ENCODE measurements at places on chromosomes 2 and 18.

DNA sequence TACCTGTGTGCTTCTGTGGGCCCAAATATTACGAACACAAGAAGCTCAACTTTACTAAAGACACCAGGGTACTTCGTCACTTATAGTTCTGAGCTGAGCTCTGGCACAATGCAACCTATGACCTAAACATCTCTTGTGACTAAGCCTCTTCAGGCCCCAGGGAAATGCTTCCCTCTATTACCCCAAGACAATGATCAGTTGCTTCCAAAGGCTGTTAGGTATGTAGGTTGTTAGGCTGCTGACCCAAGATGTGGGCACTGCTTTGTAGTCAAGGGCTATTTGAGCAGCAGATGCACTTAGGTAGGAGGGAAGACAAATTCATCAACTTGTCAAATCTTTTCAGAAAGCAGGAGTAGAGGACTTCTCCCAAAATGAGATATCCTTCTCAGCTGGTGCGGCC, 640.1 kb downstream of the EPHA4 start:
- no peak for DNase-seq

DNA sequence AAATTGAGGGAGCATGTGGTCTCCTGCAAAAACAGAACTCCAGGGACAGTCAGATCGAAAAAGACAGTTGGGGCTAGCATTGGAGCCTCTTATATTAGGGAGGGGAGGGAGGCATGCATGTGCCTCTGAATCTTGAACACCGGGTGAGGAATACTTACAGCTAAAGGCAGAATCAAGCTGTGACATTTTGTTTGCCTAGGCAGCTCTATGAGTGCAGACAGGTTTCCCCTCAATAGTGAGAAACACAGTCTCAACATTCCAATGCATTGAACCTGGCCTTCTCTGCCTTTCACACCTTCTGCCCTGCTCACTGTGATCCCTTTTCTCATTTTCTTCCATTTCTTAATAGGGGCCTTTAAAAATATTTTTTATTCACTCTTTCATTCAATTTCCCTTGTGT, 140.4 kb downstream of the THSD7B start:
- no peak for DNase-seq

DNA sequence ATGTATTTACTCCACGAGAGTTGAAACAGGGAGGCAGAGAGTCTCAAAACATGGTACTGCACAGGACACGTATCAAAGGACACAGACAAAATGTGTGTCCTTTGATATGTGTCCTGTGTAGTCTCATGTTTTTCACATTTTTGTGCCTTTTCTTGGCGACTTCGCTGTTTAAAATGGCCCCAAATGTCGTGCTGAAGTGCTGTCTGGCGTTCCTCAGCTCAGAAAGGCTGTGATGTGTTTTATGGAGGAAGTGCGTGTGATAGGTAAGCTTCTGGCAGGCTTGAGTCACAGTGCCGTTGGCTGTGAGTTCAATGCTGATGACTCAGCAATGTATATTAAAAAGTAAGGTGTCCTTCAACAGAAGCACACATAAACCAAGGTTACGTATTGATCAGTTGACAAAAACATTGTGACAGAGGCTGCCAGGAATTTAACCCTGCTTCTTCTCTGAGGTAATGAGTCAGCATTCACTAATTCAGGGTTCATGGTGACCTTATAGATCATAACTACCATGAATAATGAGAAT, 78.2 kb downstream of the DYSF start:
- DNase-seq = no peak

DNA sequence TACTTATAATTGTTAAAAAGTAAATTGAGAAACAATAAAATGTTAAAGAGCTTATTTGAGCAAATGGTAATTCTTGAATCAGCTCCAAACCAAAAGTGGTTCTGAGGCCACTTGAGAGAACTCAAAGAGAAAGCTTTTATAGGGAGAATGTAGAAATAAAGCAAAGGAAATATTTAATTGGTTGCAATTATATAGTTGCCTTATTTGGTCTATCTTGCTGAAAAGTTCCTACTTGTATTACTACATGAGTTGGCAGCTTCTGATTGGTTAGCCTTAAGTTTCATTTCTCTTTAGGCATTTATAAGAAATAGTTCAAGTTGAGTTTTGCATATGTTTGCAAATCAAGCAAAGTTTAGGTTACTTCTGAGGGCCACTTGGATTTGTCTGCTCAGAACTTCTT, 38.1 kb downstream of the SCN2A start:
- DNase-seq = no peak

DNA sequence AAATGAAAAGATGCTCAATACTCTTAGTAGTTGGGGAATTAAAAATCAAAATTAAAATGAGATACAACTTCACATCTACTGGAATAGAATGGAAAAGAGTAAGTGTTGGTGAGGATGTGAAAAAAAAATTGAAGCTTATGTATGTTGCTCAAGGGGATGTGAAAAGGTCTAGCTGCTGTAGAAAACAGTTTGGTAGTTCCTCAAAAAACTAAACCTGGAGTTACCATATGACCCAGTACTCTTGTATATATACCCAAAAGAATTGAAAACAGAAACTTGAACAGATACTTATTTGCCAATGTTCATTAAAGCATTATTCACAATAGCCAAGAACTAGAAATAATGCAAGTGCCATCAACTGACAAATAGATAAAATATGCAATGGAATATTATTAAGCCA, 208.4 kb downstream of the FIGN start:
- DNase-seq = no peak

DNA sequence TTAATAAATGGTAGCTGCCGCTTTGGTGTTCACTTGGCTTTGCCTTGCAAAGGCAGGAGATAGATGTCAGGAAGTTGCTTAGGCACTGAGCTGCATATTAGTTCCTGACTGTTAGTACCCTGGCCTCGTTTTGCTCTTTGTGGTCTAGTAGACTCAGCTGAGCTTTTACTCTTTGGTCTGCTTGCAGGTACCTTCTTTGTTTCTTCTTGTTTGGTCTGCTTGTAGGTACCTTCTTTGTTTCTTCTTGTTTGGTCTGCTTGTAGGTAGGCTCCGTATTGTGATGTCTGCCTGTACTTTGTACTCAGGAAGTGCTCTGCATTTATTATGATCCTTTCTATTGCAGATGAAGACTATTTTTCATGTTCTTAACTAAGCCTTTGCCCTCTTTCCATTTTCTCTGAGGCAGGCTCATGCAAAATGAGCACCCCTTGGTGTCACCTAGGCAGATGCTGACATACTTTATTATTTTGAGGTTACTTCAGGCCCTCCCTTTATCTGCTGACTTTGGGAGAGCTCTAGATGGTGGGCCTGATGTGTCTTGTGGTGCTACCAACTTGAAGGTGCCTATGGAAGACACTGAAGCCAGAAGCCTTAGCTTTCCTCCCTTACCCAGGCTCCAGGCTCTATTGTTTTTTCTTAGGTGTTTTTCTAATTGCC, 6.0 kb downstream of the RPIA start:
- DNase-seq = no peak

DNA sequence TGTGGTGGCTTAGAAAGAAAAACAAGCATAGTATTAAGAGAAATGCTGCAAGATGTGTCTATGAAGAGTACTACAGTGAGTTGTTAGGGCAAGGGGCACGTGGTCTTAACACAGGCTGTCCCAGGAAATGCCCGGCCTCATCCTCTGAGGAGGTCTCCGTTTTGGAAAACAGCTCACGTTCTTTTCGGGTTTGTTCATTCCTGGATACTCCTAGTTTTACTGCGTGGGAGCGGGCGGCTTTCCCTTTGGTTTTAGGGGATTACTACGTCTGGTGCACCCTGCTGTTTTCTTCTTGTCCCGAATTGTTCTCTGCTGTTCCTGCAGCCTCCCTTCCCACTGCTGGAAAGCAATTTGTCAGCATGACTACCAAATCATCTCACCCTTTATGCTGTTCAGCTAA, 55.5 kb upstream of the RAB6D start:
- DNase-seq = no peak

DNA sequence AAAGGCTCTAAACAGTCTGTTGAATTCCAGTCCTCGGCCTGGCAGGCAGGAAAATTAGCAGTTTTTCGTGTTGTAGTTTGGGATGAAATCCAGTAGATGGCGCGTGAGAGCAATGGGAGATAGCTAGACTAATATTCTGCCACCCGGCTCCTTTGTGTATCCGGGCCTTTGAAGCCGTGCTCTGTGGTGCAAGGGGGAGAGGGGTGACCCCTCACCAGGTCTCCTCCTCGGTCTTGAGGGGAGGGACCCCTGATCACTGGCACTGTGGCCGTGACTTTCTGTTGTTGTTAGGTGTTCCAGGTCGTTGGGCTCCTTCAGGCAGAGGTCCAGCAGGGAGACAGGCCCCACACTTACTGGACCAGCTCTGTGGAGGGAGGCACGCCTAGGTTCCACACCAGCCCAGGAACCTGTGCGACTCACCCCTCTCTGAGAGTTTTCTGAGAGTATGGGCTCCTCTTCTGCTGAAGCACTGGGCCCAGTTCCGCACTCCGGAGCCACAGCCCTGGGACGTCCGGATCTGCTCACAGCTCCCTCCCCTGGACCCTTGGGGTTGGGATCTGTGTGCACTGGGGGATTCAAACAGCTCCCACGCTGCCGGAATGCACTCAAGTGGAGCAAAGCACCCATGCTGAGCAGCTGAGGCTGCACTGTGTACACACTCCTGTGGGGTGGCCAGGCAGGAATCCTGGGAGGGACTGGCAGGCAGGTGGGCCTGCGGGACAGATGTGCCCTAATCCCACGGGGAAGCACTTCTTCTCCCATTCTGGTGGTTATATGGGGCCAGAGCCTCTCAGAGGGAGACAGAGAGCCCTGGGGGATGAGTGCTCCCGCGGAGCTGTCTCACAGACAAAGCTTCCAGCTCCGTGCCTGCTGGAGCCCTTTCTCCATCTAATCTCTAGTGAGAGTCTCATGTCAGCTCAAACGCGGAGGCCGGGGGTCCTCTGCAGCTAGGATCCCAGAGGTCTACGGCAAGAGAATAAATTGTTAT, 8.8 kb downstream of the GKN2 start:
- peak; percentile 67 for DNase-seq

DNA sequence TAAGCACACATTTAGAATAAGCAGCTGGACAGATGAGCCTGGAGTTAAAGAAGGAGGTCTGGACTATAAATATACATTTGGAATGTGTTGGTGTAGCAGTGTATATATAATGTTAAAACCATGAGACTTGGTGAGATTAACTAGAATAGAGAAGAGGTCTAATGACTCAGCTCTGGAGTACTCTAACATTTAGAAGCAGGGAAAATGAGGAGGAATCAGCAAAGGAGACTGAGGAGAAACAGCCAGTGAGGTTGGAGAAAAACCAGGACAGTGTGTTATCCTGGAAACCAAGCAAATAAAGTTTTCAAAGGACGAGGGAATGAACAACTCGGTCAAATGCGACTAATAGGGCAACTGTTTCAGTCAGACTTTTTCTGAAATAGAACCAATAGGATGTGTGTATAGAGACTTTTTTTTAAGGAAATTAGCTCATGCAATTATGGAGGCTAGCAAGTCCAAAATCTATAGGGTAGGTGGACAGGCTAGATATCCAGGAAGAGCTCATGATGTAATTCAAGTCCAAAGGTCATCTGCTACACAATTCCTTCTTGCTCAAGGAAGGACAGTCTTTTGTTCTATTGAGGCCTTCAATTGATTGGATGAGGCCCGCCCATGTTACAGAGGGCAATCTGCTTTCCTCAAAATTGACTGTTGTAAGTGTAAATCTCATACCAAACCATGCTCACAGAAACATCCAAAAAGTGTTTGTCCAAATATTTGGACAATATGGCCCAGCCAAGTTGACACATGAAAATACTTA, 10.8 kb upstream of the SESTD1 start:
- no peak for DNase-seq

DNA sequence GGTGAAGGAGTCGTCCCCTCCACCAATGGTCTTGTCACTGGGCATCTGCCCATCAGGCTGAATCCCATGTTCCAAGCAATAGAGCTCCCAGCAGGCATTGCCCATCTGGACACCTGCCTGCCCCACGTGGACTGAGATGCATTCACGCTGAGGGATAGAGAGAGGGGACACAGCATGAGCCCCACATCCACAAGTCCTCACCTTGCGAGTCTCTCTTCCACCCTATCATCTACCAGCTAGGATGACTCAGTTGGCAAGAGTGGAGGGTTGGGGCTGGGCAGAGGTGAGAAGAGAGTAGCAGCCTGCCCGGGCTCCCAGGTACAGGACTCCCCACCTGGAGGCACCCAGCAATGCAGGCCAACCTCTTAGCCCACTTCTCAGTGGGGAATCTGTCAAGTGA, 959 bp upstream of the TUBA4B start:
- DNase-seq = no peak

DNA sequence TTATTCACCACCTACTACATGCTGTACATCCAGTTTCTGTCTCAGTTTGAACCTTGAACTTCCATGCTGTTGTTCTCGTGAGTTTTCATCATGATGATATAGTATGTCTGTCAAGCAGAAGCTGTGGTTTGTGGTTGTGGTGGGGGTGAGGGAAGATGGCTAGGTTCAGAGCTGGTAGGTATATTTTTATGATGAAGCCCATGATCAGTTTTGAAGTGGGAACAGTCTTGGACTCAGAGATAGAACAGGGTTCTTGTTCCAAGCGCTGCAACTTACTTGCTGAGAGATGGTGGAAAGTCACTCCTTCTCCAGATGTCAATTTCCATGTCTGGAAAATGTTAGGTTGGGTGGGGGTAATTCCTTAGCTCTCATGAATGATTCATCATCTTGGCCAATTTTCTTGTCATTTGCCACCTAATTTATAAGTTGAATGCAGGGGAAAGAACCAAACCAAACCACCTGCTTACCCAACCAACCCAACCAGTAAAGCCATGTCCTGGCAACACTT, 21.6 kb downstream of the PMAIP1 start:
- no peak for DNase-seq

GRCh38 chr2:45301307-45302277, 292.3 kb upstream of the SIX2 start:
- DNase-seq = no peak

DNA sequence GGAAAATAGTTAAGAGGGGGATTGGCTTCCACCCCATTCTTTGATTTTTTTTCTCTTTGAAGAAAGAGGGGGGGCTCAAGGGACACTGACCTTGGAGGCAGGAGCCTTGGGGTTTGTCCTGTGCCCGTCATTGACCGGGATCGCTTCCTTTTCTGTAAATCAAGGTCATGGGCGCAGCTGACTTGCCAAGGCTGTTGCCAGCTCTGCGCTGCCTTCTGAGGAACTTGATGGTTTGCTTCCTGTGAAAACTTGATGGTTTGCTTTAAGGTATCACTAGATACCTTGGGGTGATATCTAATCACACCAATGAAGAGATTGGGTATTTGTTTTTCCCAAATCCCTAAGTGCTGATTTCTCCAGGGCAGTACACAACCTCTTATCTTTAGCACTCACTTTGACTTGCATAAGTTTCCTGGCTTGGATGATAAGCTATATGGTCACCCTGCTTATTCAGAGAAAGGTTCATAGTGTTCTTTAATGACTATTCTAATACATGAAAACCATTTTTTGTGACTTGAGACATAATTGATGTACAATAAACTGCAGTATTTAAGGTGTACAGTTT, 56.0 kb downstream of the DGKD start:
- no peak for DNase-seq

GRCh38 chr2:69298862-69299261, 88.2 kb downstream of the GFPT1 start:
- no peak for DNase-seq
